ENCODE measurements at places on chromosomes 2 and 18. TPM values are rescaled to one million over a fixed set of nuclear protein-coding genes. Genes with fewer than 3 reads are reported as not detected.

The M1AP gene
- total RNA-seq, result not detected

The SERPINB3 gene
- 0.21 TPM for total RNA-seq

The CCT4 gene
- 35.3 TPM for total RNA-seq

The NOSTRIN gene
- 7.8 TPM for total RNA-seq

The HOXD1 gene
- 9.8 TPM for total RNA-seq

The KCNE4 gene
- 18.3 TPM for total RNA-seq

The POTEC gene
- not detected for total RNA-seq

The NEURL3 gene
- not detected for total RNA-seq

The DNER gene
- total RNA-seq, result 1.2 TPM
